ENCODE measurements at places on chromosomes 12 and 14.

DNA sequence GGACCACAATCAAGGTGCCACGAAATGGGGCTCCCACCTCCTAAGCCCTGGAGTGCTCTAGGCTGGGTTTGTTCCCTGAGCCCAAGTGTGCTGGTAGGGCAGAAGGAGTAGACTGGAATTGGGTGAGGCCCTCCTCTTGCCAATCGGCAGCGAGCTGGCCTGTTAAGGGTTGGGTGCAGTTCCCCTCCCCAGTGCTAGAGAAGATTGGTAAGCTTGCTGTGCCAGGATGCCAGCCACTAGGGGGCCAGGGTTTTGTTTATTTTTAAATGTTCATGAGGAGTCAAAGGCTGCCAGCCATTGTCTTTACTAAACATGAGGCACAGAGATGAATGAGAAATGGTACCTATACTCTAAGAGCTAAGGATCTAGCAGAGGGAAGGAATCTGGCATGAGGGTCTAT lies 79.7 kb downstream of the SPTB start:
- DNase-seq, result peak; percentile 56

- no peak for DNase-seq
Measured at GRCh38 chr12:50990147-50990727, 35.9 kb downstream of the SLC11A2 start.

- no peak for DNase-seq
Measured at GRCh38 chr12:15155271-15155670, 65.9 kb downstream of the RERG start.

DNA sequence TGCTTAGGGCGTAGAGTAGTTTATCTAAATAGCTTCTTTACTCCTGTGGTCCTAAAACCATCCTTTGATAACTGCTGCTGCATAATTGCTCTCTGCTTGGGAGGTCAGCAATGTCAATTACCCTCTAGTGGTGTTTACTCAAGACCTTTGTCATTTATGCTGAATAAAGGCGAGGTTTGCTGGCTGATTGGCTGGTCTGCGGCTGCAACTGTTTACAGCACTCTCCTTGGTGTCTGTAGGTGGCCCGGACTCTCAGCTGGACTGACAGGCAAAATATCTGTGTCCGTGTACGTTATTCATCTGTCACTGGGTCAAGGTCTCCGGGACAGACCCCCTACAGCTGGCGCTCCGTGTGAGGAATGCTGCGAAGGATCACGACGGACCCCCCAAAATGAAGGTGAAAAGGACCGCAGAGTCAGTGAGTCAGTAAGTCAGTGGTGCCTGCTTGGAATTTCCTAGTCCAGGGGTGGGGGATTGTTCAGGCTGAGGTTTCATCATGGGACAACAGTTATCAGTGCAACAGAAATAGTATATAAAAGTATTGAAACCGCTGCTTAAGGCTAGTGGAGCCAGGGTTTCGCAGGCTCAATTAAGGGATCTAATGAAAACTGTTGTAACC lies 253.3 kb upstream of the DIO2 start:
- no peak for DNase-seq

DNA sequence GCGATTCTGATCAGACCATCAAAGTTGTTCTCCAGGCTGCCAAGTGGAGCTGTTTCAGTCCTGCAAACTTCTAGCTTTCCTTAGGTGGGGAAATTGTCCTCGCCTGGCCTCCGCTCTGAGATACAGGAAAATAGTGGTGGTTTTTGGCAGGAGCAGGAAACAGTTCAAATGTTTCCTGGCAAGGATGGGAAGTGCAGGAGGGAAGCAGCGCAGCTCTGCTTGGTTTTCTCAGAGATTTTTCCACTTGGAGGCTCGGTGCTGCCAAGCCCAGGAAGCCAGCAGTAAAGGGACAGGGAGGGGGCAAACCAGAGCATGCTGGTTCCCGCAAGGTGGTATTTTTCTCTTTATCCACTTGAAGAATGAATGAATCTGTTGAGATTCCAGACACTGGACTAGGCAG lies 17.0 kb downstream of the TMEM63C start:
- no peak for DNase-seq

GRCh38 chr12:19641235-19642080 lies 202.2 kb downstream of the AEBP2 start:
- DNase-seq, result no peak

DNA sequence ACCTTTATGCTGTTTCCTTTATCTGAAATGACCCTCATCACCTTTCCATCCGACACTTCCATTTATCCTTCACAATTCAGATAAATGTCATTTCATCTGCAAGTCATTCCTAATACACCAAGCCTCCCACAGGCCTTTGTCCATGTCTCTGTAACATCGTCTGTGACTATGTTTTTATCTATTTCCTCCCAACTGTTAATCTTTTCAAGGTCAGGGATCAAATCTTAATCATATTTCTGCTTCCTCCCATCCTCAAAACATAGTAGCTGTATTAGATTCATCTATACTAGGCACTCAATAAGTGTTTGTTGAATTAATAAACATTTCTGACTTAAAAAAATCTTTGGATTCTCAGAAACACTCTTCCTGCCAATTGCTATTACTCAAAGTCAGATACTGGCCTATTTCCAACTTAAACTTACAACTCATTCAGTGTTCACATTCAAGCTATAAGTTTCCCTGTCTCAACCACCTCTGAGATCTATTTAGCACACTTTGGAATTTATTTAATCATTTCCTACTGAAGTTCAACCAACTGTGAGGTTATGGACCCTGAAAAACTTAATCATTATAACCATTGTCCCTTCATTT lies 100.2 kb upstream of the ALX1 start:
- no peak for DNase-seq

DNA sequence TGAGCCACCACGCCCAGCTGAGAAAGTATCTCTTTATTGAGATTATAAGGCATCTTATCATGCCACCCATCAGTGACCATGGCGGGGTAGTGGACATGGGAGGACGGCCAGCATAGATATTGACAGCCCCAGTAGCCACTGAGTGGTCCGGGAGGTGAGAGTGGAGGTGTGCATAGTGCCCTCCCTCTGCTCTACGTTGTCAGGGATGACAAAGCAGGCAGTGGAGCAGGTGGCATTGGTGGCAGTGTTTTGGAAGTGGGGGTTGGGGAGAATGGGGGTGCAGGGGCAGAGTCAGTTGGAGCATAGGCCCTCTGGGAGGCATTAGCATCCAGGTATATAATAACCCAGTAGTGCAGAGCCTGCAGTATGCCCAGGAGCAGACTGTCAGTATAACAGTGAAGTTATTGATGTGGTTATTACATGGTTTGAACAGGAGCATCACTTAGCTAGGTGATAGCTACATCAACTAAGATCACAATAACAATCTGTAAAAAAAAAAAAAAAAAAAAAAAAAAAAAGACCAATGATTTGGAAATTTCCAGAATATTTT lies 41.1 kb downstream of the GNG2 start:
- no peak for DNase-seq

DNA sequence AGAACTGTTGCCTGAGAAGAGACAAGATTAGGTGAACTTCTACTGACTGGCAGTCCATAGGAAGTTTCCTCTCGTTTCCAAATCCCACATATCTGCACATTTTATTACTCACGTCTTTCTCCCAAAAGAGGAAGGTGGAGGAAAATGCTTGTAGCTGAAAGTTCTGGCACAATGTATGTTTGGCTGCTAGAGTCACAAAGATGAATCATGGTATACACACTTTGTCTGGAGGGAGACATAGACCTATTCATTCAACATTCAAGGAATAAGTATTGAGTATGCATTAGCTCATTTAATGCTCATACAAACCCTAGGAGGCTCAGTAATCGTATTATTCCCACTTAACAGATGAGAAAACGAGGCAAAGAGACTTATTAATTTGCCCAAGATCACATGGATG lies 291.8 kb downstream of the FOXN3 start:
- DNase-seq, result no peak

DNA sequence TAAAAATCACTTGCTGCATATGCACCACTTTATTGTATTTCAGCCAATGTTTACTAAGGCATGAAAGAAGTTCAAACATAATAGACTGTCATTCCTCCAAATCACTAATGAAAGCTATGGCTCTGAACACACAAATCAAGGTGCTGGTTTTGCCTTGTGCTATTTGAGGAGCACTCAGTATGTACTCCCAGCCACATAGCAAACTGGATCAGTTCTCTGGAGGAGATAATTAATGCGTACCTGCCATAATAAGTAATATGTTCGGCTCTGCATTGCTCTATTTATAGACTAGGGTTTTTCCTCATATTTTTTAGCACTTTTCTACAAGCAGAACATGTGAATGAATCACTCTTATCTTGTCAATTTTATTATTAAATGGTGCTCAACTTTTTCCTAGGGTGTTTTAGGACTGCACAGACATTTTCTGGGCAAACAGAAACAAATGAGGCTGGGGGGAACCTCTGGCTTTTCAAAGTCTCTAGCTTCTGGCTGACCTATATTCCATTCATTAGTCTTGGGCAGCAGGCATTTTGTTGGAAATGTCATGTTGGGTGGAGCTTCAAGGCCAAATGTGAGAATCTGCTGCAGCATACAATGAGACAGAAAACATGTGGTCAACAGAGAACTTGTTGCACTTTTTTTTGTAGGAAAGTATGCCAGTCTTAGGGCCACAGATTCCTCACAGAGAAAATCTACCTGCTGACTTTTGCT lies 88.4 kb downstream of the GRIP1 start:
- DNase-seq, result no peak

- DNase-seq, result no peak
Measured at GRCh38 chr12:97535582-97535981, 73.0 kb downstream of the RMST start.

GRCh38 chr12:2677142-2677880 lies 117.5 kb upstream of the FKBP4 start:
- no peak for DNase-seq

DNA sequence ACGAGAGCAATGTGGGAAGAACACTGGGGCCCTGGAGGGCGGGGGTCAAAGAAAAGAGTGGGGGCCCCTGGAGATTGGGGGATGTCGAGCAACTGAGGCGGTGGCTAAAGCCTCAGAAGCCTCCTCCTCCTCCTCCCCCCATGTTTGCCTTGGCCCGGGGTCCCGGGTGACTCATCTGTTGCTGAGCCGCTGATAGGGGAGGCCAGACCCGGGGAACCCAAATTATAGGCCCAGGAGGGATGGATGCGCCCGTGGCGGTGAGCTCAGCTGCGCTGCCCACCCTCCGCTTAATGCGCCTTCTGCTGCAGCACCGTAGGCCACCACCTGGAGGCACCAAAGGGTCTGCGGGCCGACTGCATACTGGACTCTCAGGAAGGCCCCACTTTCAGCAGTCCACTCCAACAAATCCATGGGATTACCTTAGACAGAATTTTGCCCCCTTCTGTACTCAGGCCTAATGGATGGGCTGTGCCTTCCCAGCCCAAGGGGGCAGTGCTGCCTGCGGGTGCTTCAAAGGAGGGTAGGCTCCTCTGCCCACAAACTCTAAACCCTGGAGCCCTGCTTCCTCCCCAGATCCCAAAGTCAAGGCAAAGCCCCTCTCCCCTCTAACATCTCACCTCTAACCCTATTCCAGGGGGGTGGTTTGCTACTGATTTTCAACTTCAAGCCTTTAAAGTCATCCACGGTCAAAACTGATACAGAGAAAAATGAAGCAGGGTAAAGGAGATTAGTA lies 2.6 kb upstream of the WNT10B start:
- peak; percentile 47 for DNase-seq

DNA sequence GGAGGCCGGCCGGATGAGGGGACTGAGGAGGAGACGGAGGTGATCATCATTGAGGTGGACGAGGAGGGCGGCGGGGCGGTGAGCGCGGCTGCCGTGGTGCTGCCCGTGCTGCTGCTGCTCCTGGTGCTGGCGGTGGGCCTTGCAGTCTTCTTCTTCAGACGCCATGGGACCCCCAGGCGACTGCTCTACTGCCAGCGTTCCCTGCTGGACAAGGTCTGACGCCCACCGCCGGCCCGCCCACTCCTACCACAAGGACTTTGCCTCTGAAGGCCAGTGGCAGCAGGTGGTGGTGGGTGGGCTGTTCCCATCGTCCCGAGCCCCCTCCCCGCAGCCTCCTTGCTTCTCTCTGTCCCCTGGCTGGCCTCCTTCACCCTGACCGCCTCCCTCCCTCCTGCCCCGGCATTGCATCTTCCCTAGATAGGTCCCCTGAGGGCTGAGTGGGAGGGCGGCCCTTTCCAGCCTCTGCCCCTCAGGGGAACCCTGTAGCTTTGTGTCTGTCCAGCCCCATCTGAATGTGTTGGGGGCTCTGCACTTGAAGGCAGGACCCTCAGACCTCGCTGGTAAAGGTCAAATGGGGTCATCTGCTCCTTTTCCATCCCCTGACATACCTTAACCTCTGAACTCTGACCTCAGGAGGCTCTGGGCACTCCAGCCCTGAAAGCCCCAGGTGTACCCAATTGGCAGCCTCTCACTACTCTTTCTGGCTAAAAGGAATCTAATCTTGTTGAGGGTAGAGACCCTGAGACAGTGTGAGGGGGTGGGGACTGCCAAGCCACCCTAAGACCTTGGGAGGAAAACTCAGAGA lies 9.6 kb downstream of the MMP14 start:
- no peak for DNase-seq

GRCh38 chr12:106282457-106283097 lies 20.0 kb upstream of the TCP11L2 start:
- DNase-seq, result peak; percentile 74

GRCh38 chr14:53651096-53651740 lies 305.4 kb downstream of the BMP4 start:
- DNase-seq, result no peak

DNA sequence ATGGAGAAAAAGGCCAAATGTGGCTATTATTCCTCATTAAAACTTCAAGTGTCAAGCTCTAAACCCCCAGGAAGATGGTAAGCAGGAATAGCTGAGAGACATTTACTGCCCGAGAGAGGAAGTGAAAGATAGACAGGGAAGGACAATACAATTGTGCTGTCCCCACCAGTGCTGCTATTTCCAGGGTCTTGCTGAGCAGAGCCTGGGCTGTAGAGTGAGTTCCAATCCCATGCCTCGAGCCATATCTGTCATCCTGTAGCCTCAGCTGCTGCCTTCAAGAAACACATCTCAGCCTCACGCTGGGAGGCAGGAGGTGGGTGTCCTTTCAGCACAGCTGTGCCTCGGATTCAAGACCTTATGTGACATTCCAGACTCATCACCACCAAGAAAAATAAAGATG lies 114.0 kb downstream of the RPAP3 start:
- no peak for DNase-seq

- no peak for DNase-seq
Measured at GRCh38 chr14:34231626-34232025, 230.4 kb downstream of the SPTSSA start.

DNA sequence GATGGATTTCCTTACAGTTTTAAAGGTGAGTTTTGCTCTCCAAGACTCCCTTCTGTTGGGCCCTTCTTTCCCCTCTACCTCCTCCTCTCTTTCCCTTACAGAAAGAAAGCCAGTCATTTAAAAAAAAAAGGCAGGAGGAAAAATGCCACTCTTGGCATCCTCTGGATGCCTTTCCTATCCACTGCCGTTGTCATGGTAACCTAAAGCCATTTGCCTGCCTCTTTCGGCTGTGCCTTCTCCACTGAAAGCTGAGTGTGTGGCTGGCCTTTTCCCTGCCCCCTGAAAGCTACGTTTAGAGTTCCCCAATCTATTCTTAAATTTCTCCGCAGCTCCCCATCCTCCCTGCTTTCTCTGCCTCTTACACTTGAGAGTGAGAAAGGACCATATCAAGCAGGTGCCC lies 67.1 kb downstream of the TUNAR start:
- DNase-seq, result no peak

Measured in EL (cell line).